ENCODE measurements at places on chromosomes 7 and 10. TPM values are rescaled to one million over a fixed set of nuclear protein-coding genes. Genes with fewer than 3 reads are reported as not detected.

DNA sequence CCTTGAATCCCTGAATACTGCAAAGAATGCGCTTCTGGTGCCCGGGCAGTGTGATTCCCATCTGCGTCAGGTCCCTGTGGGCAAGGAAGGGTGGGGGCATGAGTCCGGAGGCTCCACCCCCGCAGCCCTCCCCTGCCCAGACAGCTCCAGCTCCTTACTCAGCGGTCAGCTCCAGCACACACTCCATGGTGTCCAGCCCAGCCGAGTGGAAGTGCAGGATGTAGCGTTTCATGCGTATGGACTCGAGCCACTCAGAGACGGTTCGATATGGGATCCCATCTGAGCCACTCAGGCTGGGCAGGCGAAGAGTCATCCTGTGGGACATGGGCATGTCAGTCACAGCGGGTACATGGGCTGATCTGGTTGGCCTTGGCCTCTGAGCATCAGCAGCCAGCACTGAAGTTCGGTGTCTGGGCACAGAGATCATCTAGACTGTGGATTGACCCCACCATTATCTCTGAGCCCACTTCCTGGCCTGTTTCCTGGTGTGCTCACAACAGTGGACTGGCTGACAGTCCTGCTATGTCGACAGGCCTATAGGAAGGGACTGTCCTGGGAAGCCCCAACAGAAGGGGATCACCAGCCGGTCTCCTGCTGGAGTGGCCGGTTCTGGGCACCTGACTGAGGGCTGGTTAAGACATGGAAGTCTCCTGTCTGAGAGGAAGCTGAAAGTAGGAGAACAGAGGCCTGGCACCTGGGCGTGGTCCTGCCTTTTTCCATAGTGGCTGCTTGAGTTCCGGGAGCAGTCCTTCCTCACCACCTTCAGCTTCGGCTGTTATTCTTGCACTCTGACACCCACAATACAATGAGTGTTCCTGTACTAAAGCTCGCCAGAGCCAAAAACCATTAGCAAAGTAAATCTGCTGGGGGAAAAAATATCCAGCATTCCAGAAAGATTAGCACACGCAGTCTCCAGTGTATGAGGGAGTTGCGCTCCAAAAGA is 10.6 kb downstream of the ZYX start:
- peak; percentile 80 for DNase-seq

DNA sequence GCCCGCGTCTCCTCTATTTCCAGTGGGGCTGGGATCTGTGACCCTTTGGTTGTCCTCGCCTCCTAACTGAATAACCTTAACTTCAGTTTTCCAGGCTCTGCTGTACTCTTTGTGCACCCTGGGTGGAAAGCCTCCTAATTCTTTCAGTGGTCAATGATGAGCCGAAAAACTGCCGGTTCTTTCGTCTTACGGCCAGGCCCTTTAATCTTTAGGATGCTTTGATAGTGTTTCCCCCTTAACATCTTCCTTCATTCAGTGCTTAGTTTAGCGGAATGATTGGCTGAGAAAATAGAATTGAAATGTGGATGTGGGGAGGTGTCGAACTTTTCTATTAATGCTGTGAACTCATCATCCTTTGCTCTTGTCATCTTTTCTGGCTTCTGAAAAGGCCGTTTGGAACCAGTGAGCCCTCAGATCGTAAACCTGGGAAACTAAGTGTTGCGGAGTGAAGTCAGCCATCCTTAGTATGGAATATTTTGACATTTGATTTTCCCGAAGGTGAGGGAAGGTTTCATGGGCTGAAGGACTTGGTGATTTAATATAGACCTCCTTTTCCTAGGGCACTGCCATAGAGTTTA is 847 bp downstream of the GARS1 start:
- DNase-seq = no peak

MPP7 gene
- total RNA-seq = 10.8 TPM

DNA sequence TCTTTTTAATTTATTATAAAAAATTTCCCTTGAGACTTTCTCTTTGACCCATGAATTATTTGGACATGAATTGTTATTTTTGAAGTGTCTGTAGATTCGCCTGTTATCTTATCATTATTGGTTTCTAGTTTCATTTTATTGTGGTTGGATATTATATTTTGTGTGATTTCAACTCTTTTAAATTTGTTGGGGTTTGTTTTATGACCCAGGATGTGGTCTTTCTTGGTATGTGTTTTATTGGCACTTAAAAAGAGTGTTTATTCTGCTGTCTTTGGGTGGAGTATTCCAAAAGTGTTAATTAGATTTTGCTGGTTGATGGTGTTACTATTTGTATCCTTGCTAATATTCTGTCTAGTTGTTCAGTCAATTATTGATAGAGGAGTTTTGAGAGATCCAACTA is 50.5 kb upstream of the GPR141 start:
- no peak for DNase-seq

DNA sequence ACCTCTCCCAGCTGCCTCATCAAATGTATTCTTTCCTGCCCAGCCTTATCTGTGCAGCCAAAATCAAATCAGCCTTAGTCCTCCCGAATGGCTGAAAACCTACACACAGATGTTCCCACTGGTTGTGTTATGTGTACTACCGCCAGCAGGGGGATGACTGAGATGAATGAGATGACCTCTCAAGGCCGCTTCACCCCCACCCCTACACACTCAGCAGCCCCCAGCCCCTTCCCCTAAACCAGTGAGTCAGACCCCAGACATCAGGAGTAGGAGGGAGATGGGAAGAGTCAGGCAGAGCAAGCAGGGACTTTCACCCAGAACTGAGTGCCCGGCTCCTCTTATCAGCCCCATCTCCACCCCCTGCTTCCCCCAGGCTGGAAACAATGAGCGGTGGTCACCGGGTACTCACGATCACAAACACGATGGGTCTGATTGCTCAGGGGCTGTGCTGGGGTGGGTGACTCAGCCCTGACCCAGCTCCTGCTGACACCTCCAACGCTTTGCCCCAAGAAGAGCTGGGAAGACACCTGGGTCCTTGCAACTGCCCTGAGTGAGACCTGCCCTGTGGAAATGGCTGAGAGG is 6.5 kb upstream of the C10orf105 start:
- no peak for DNase-seq

NRAP gene
- 2.1 TPM for total RNA-seq

DPCD gene
- 87.6 TPM for total RNA-seq

DNA sequence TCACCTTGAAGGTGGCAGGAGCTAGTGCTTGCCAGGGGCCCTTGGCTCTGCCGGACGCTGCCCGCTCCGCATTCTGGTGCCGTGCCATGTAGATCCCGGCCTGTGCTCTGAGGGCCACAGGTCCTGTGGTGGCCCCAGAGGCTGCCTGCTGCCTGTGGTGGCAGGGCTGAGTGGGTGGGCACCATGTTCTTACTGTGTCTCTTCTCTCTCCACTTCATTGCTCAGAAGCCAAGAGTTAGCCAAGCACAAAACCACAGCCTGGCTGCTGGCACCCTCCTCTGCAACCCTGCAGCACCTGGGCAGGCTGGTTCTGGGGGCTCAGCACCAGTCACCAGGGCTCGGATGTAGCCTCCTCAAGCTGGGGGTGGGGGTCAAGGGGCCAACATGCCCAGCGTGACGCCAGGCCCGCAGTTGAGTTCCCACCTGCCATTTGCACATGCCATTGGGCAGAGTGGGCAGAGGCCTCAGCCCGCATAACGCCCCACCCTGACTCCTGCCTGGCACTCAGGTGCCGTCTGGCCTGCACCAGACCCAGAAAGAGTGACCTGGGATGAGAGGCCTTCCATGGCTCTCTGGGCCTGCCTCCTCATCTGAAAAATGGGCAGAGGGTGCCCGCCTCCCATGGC is 16.3 kb downstream of the ZMIZ1 start:
- DNase-seq = no peak

INHBA gene
- 5.7 TPM for total RNA-seq

TRIM74 gene
- total RNA-seq = 7.3 TPM

DNA sequence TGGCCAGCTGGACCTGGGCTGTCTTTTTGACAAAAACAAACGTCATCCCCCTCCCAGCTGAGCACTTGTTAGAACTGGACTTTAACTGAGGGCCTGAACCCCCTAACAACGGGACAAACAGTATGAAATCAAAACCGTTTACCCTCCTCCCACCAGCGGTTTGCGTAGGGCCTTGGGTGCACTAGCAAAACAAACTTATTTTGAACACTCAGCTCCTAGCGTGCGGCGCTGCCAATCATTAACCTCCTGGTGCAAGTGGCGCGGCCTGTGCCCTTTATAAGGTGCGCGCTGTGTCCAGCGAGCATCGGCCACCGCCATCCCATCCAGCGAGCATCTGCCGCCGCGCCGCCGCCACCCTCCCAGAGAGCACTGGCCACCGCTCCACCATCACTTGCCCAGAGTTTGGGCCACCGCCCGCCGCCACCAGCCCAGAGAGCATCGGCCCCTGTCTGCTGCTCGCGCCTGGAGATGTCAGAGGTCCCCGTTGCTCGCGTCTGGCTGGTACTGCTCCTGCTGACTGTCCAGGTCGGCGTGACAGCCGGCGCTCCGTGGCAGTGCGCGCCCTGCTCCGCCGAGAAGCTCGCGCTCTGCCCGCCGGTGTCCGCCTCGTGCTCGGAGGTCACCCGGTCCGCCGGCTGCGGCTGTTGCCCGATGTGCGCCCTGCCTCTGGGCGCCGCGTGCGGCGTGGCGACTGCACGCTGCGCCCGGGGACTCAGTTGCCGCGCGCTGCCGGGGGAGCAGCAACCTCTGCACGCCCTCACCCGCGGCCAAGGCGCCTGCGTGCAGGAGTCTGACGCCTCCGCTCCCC is at the start of gene IGFBP1:
IGFBP1 (plus strand) TSS at position 304 of the 808 bp plus-strand sequence; CDS start at position 469, 165 bp downstream.
- peak; percentile 25 for DNase-seq

GRCh38 chr10:78963074-78964034 is 105.4 kb upstream of the ZMIZ1 start:
- DNase-seq = no peak
